Anterior cingulate cortex (tissue), 58 donors: ENCODE measurements at places on chromosomes 7 and 10.

- DNase-seq = no peak
These were observed 24.0 kb downstream of the HABP2 start for GRCh38 chr10:113576852-113577251.

- no peak for DNase-seq
These were observed 42.2 kb upstream of the MXI1 start for GRCh38 chr10:110165239-110165638.

GRCh38 chr7:23165316-23165715, 16.5 kb upstream of the NUP42 start:
- no peak for DNase-seq

DNA sequence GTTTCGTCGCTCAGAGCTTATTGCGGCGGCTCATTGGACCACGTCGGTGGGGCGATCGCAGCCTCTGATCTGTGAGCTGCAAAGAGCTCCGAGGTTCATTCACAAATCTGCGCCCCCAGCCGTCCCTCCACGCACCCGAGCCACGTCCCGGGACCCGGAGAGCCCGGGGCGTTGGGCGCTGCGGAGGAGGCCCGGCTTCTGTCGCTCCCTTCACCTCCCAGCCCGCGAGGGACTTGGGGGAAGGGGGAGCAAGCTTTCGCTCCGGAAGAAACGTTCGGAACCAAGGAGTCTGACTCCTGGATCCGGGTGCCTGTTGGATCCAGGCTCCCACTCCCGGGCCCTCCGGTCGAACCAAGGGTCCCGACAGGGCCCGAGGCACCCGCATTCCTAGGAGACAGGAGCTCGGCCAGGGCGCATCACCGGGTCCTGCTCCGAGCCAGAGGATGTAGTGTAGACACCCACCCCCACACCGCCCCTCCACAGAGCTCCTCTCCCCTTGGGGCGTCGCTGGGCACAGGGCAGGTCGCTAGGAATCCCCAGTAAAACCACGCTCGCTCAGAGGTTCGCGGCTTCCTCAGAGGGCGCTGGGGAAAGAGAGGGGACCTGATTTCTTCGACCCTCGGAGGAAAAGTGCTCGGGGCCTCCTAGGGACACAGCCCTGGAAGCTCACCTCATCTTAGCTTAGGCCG, 7.9 kb upstream of the EN2 start:
- DNase-seq = no peak

- DNase-seq = no peak
These were observed 22.8 kb upstream of the TTYH3 start for GRCh38 chr7:2608921-2609411.

GRCh38 chr10:35194471-35194870, 67.8 kb downstream of the CREM start:
- DNase-seq = no peak

- DNase-seq = peak; percentile 21
These were observed 11.1 kb downstream of the H2BK1 start for GRCh38 chr7:151198945-151199848.
